PC-3 (cell line): ENCODE measurements at places on chromosomes 3 and 15.

DNA sequence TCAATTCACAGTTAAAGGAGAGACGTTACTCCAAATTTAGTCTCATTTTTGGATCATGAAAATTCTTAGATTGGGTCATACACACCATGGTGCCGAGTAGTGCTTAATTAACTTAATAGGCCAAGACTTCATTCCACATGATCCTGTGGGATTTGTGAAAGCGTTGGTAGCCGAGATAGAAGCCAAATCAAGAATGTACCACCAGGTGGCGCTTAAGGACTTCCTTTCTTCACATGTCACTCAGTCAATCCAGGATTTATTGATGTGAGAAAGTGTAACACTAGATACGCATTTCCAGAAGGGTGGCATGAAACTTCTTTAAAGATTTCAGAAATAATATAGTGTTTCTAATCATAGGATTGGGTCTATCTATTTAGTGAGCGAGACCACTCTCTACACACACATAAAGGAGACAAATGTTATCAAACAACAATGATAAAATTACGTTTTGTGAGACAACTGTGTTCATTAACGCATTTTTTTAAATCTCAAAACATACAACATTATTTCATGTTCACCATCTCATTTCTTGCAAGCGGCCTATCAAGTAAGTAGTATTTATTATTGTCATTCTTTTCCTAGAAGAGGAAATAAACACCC is 436.1 kb downstream of the CHL1 start:
- peak; percentile 77 for DNase-seq

DNA sequence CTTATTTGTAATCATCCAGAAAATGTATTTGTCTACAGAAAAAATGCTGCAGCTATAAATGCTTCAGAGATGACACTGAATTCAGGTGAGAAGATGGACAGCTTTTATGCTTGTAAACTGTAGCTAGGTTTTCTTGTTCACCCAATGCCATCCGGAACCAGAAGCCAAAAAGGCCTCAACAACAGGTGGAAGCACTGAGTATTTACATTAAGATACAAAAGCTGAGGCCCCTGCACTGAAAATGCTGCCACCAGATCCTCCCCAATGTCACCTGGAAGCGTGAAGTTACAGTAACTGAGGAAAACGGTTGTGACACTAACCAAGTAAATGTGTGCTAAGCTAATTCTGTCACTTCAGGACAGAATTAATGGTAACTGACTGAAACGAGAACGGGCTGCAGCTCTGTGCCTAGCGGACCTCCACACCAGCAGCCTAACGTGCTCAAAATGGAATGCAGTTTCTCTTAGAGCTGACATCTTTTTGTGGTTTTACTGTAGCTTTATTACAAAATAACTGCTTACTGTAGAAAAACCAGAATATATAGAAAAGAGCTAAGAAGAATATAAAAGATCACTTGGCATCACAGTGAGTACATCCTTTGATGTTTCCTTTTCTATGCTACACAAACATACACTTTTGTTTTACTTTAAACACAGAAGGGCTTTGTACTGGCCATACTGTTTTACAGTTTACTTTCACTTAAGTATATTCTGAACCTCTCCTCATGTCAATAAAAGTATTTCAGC is 7.6 kb downstream of the CHSY1 start:
- DNase-seq: no peak

DNA sequence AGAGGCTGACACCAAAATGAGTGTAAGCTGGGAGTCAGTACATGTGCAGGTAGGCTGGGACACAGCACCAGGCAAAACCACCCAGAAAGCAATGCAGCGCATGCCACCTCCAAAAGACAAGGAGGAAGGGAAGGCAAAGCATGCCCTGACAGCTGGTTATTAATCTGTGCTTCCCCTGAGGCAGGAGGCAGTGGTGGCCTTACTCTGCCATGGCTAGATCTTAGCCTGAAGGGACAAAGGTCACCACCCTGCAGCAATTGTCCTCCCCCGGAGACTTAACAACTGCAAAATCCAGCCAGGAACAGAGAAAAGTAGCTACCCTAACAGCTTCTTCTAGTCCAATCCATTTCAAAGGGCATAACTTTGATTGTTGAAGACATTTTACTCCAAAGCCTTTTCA is 73.7 kb downstream of the PLD1 start:
- DNase-seq: no peak

DNA sequence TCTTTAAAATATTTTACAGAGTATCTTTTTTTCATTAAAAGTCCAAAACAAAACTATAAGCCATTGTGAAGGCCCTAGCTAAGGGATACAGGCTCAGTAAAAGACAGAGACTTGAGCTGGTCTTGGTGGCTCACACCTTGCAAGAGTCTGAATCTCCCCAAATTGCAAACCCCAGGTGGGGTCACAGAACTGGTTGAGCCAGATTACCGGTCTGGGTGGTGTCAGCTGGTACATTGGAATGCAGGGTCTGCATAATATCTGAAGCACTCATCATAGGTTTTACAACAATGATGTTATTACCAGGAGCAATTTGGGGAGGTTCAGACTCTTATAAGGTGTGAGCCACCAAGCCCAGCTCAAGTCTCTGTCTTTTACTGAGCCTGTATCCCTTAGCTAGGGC is 201.2 kb upstream of the ARPP21 start:
- DNase-seq: no peak
